ENCODE measurements at places on chromosomes 12 and 14.

DNA sequence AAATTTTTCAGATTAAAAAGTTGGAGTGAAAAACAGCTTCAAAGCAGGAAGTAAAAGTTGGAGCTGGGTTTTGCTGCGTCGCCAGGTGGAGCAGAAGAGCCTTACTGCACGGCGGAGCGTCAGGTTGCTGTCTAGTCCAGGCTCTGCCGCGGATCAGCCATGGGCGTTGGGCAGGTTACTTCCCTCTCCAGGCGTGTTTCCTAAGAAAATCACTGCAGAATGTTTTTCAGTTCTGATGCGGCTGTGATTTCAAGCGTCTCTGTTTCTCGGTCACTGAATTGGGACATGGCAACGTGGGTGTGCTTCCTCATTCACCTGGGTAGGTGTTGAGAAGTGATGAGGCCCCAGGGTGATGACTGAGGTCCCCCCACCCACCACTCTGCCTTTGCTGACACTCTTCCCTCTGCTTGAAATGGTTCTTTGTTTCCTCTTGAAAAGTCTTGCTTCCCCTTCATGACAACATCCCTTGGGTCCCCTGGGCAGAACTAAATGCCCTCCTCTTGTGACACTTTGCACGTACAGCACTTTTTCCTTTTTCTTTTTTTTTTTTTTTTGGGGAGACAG, 7.6 kb downstream of the EVL start:
- DNase-seq = no peak

DNA sequence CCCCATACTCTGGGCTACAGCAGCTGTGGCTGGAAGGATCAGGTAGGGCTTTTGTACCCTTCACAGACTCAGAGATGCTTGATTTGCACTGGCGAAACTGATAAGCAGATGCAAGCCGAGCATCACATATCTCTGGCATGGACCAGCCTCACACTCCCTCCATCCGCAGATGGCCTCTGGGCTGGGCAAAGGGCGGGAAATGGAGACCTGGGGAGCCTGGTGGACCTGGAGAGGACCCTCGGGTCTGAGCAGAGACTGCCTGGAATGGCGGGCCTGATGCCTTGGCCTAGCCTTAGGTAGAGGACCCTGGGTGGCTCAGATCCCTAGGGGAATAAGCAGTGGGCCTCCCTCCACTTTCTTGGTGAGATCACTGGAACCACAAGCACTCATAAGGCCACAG, 53.2 kb downstream of the GALNT16 start:
- no peak for DNase-seq

DNA sequence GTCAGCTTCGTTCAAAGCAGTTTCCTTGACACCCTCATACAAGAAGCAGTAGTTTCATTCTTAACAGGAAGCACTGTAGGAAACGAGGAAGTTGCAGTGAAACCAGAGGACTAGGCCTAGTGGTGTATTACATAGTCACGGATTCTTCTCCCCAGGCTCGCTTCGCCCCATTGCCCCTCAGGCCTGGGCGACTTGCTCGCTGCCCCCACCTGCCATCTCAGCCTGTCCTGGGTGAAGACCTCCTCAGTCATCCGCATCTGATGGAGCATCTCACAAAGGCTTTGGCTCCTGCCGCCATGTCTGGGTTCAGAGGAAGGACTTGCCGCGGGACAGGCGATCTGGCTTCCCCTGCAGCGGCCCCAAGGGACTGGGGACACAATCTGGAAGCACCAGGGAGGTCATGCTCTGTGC, 93.5 kb downstream of the LMNTD1 start:
- DNase-seq = no peak

- DNase-seq = no peak
Measured at GRCh38 chr12:49092086-49092815, 2.4 kb downstream of the DHH start.

DNA sequence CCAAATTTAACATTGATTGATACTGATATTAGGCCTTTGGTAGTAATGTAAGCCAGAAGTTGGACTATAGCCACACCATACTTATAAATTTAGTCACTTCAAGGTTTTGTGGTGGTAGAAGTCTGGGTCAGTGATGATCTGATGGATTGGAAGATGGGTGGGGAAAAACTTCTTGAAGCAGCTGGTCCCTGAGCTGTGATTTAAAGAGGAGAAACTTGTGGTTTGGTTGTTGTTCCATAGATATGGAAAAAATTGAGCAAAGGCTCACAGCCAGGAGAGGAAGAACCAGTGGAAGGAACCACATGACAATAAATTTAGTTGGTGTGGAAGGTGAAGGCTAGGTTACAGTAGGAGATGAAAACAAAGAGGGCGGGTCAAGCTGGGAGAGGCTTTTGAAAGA, 26.1 kb downstream of the PTHLH start:
- peak; percentile 66 for DNase-seq

GRCh38 chr14:30669594-30669993, 47.5 kb downstream of the SCFD1 start:
- no peak for DNase-seq

DNA sequence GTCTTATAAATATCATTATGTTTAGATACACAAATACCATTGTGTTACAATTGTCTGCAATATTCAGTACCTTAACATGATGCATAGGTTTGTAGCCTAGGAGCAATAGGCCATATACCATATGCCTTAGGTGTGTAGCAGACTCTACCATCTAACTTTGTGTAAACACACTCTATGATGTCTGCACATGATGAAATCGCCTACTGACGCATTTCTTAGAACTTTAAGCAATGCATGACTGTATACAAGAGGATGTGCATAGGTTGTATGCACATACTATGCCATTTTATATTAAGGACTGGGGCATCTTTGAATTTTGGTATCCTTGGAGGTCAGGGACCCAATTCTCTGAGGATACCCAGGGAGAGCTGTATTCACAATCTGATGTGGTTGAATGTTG, 10.1 kb upstream of the BTG1 start:
- no peak for DNase-seq

DNA sequence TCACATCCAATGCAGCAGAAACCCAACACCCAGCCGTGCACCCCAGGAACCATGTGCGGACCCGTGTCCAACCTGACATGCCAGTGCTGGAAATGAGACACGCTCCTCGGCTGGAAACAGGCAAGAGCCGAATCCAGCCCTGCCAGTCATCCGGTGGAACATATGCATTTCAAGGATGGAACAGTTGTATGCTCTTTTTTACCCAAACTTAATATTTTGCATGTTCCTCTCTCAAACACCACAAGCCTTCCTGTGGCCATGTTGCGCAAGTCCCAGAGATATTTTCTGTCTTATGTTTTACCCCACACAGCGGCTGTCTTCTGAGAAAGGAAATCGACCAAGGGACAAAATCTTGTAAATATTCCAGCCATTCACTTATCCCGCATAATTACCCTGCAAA, 196.9 kb downstream of the BCL11B start:
- no peak for DNase-seq

DNA sequence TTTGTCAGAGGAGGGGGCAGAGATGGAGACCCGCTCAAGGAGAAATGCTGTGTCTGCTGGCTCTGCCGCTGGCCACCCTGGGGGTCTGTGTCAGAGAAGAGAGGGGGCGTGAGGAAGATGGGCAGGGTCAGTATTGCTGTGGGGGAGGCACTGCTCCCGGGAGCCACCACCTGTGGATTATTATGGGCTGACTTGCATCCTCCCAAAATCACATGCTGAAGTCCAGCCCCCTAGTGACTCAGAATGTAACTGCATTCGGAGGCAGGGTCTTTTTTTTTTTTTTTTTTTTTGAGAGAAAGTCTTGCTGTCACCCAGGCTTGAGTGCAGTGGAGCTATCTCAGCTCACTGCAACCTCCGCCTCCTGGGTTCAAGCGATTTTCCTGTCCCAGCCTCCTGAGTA, 12.3 kb downstream of the ABCD4 start:
- no peak for DNase-seq

- DNase-seq = no peak
Measured at GRCh38 chr14:67680941-67681340, 6.5 kb upstream of the VTI1B start.

DNA sequence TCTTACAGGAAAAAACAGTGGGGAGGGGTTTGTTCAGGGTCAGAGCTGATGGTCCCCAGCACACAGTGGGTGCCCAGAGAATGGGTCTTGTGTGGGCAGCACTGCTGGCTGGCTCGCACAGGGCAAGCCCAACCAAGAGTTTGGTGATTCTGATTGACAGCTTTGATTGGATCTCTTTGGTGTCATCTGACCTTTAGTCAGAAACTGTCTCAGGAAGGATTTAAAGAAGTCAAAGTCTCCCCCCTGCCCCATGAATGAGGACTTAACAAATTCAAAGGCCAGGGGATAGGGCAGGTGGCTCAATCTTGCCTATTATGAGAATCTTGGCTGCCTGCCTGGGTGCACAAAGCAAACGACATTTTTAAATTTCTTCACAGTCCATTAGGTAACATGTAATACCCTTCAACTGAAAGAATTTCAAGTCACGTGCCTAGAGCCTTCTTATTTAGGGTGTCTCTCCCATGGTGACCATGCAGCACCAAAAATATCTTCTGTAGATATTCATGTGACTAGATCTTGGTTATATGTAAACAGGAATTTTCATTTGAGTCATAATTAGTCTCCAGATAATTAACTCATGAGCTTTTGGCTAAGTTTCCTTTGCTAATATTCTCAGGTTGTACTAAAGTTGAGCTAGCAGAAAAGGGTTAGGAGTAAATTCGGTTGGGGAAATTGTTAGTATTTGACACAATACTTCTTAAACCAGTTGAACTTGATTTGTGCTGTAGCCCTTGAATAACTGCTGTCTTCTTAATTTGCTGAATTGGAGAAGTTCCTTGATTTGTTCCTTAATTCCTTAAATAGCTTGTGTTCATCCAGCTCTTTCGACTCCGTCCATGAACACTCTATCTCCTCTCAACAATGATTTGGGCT, 54.5 kb upstream of the HECTD1 start:
- DNase-seq = no peak

DNA sequence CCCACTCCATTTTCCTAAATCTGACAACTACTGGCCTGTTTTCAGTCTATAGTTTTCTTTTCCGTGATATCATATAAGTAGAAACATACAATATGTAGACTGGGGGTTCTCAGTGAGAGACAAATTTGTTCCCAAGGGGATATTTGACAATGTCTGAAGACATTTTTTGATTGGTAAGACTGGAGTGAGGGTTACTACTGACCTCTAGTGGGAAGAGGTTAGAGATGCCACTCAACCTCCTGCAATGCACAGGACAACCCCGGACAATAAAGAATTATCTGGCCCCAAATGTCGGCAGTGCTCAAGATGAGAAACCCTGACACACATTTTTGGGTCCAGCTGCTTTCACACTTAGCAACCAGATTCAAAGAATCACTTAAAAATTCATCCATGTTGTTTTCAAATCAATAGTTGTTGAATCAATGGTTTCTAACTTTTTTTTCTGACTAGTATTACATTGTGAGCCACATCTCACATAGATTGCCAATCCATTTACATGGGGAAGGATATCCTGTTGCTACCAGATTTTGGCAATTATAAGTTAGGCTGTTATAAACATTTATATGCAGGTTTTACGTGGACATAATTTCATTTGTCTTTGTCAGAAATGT, 307.1 kb downstream of the RPL10L start:
- no peak for DNase-seq

DNA sequence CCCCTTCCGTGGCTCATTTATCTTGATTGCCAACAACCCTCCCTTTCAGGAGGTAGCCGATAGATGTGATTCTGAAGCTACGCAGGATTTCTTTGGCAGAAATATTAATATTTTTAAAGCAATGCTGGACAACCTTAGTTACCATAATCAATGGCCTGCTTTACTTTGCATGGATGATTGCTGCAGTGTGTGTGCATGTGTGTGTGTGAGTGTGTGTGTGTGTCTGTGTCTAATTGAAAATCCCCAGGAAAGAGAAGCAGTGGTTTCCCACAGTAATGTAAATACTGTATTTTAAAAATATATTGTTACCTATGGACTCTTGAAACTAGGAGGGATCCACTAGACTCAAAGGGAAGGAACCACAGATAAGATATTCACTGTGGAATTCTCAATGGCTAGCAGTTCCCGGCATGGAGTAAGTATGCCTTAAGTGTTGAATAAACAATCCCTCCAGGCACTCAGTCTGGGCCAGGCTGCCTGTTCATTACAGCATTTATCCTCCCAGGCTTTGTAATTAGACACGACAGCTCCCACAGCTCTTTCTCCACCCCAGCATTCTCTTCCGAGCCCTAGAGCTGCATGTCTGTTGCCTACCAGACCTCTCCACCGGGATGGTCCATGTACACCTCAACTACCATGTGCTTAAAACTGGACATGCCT, 22.5 kb upstream of the C14orf132 start:
- DNase-seq = no peak

DNA sequence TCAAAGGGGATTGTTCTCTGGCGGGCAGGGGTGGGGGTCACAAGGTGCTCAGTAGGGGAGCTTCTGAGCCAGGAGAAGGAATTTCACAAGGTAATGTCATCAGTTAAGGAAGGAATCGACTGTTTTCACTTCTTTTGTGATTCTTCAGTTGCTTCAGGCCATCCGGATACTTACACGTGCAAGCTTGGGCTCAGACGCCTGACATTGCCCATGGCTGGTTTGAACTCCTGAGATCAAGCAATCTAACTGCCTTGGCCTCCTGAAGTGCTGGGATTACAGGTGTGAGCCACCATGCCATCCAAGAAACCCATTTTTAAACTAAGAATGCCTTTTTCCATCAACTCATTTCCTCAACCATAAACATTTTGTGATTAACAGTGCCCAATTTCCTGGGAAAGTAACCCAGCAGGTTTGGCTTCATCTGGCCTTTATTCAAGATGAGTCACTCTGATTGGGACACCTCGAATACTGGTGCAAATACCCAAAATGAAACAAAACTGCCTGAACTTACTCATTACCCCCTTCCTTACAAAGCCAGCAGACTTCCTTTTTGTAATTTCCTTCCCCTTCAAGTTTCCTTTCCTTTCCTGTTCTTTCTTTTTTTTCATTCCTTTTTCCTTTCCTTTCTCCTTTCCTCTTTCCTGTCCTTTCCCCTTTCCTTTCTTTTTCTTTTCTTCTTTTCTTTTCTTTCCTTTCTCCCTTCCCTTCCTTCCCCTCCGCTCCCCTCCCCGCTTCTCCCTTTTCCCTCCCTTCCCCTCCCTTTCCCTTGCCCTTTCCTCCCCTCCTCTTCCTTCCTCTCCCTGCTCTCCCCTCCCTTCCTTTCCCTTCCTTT, 10.2 kb upstream of the RNASE10 start:
- no peak for DNase-seq

DNA sequence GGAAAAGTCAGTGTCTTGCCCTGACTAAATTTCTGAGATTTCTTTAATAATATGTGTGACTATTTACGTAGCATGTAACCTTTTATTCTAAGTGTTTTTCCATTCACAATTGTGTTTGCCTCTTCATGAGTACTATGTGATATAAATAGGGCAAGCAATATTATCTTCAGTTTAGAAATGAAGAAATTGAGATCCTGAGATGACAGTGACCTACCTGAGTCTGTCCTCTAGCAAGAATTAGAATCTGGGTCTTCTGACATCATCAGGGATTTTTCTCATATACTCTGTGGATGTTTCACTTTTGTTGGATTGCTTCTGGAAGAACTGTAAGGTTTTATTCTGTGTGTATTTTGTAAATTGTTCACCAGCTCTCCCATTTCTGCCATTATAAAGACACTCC, 35.0 kb downstream of the TMTC2 start:
- DNase-seq = no peak

GRCh38 chr12:12178559-12178958, 88.3 kb downstream of the LRP6 start:
- peak; percentile 37 for DNase-seq

- no peak for DNase-seq
Measured at GRCh38 chr14:70827752-70828151, 18.4 kb upstream of the MAP3K9 start.
